Activated CD8-positive, alpha-beta memory T cell treated with anti-CD3 and anti-CD28 coated beads, Interleukin-2, amount 50 U/mL, for 48 hours (primary cell): ENCODE measurements at places on chromosomes 11 and 22.

DNA sequence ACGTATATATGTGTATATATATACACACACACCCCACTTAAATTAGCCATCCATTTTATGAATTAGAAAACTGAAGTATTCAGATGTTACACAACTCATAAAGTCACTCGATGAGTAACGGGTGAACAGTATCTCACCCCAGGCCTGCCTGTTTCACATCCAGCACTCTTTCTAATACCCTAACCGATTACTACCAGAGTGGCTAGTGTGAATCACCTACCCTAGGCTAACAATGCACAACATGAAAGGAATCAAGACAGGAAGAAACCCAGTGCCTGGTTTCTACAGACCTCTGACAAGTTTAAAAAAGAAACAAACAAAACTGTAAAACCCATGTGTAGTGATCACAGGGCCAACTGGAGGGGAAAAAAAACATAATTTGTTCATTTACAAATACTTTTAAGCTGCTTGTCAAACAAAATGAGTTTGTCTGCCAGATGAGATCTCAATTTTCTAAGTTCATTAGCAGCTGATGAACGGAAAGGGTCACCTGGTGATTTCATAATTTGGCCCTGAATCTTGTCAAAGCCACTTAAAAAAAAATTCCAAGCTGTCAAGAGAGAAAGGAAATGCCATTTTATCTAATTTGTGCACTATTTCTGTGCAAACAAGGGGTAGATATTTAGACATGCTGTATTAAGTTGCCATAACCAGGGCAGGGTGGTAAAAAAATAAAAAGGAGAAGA, 134.8 kb downstream of the LARGE1 start:
- no peak for DNase-seq

DNA sequence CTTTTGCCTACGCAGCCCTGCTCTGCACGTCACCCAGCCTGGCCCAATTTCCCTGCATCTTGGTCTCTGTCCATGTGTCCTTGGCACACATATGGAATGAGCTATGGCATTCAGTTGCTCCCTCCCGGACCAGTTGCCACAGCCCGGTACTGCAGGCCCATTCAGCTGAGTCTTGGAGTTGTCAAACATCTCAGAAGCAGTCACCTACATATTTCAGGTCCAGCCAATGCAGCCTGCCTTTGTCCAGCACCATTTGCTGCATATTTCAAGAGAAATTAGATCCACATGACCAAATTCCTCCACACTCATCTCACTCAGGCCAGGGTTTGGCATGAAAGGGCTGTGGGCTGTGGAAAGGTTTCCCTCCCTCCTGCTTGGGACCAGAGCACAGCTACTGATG, 76.8 kb downstream of the MN1 start:
- DNase-seq = no peak

- DNase-seq = no peak
These were observed 34.2 kb downstream of the MICAL3 start for GRCh38 chr22:17990147-17990546.

DNA sequence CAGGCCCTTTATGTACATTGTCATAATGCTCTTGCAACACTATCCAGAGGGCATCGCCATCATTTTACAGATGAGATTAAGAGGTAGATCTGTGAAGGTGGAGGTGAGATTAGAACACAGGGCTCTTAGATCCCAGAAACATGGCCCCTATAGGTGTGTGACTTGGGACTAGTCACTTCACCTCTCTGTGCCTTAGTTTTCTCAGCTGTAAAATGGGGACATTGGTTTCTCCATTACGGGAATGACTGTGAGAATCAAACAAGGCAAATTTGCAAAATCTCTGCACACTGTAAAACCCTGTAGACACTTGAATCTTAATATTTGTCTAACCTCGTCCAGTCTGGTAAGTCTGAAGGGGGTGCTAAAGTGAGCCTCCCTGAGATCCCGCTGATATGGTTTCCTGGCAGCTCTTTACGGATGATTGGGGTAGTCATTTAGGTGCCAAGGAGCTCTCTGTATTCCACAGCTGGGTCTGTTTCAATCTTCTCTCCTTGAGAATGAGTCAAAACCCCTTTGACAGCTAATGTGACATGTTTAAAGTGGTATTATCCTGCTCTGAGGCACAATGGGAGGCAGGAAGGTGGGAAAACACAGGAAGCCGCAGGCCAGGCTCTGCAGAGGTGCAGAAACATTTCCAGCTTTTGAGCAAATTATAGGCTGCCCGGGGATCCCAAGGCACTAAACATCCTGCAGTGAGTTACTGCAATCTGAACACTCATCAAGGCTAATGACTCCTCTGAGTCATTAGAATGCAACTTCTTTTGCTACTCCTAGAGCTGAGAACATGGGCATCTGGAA, 140.8 kb downstream of the CCDC81 start:
- DNase-seq = no peak

GRCh38 chr11:125258291-125259032, 93.9 kb downstream of the PKNOX2 start:
- DNase-seq = no peak

DNA sequence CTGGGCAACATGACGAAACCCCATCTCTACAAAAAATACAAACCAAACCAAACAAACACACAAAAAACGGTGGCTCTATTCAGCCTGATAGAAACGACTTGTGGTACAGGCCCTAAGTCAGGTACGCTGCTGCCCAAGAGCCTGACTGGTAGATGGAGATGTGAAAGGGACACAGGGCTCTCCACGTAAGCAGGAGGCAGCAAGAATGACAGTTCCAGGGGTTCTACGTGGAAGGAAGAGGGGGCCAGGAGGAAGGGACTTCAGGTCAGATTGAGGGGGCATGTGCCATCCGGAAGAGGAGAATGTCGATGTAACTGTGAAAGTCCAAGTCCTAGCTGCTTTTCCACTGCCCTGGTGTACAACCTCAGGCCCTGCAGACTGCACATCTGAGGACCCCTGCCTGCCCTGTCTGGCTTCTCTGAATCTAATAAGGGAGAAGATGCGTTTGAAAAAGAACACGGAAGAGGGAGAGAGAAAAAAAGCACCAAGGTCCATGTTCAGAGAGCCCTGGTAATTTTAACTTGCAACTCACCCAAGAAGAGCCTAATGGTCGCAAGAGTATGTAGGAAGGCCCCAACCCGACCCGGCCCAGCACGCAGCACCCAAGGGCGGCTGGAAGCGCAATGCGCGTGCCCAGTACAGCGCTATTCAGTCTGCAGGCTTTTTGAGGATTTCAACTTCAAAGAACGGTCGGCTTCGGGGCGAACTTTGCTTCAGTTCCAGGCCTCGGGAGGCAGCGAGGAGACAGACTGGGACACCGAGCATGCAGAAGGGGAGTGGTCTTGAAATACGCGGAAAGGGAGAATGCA, 909 bp upstream of the ZNRD2 start:
- DNase-seq = no peak

DNA sequence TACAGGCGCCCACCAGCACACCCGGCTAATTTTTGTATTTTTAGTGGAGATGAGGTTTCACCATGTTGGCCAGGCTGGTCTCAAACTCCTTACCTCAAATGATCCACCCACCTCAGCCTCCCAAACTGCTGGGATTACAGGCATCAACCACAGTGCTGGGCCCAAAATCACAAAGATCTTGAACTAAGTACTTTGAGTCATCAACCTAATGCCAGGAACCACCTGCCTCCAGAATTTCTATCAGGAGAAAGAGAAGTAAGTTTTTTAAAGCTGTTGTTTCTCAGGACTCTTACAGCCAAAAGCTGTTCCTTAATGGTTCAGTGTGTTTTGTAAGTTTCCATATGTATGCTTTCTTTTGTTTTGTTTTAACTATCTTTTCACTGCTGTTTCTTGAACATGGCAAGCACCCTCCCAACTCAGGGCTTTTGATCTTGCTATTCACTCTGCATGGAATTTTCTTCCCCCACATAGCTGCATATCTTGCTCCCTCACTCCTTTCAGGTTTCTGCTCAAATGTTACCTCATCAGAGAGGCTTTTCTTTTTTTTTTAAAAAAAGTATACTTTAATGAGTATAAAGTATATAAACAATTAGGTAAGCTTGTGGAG, 6.0 kb upstream of the PAK1 start:
- DNase-seq = no peak

- no peak for DNase-seq
These were observed 3.0 kb upstream of the SWAP70 start for GRCh38 chr11:9660886-9661285.

- DNase-seq = no peak
These were observed 17.9 kb downstream of the SWAP70 start for GRCh38 chr11:9681583-9682372.

- DNase-seq = no peak
These were observed 21.5 kb downstream of the OTUB1 start for GRCh38 chr11:64007629-64008282.

DNA sequence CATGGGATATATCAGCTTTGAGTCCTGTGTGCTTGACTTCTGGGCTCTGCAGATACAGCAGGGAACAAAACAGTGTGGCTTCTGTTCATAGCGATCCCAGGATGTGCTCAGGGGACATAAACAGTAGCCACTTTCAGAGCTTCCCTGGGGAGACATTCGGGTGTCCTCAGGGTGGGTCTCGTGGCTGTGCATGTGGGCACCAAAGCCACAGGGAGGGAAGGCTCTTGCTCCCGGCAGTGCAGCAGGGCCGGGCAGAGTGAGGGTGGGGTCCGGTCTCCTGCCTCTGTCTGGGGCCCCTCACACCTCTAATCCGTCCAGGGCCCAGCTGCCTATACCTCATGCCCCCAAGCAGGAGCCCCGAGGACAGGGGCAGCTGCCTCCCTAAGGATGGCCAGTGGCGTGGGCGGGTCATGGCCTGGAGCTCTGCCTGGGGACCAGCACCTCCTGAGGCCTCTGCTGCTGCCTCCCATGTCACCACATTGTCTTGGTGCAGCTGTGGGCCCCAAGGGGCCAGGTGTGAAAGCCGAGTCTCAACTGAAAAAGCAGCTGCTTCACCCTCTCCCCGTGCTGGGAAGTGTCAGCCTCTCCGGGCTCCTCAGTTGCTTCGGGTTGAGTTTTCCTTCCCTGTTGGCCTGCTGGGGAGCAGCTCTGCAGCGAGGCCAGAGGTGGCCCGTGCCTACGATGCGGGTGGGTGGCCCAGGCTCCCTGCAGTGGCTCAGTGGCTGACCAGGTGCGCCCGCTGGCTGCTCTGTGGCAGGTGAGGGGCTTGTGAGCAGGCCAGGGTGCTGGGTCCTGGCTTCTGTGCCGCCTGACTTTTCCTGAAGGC, 3.8 kb downstream of the TPCN2 start:
- no peak for DNase-seq

GRCh38 chr22:28466399-28466798, 213.2 kb downstream of the TTC28 start:
- no peak for DNase-seq

GRCh38 chr11:16359369-16359768, 3.0 kb upstream of the SOX6 start:
- no peak for DNase-seq
